ENCODE measurements at places on chromosomes 11 and 22.

DNA sequence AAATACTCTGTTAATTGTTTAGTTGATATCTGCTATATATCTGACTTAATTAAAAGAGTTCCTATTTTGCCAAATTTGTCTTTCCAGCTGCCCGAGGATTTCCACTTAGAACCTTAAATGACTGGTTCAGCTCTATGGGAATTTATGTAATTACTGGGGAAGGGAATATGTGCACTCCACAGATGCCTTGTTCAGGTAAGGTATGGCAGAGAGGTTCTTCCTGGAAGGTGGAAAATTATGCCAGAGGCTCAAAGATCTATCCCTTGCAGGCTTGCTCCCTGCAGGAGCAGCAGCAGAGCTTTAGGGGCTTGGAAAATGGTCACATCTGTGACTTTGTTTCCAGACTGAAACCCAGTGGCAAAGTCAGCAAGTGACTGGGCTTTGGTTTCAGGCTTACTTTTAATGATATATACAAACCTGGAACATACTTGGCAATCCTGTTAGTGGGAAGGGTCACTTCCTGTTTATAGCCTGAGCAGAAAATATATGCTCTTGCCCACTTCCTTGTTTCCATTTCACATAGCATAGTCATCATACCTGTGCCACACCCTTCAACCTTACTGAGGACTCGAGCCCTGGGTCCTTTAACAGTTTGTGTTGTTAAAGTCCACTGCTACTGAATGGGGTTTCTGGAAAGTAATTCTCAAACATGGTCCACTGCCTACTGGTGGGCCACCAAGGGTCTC, 23.7 kb downstream of the WBP2NL start:
- no peak for DNase-seq

DNA sequence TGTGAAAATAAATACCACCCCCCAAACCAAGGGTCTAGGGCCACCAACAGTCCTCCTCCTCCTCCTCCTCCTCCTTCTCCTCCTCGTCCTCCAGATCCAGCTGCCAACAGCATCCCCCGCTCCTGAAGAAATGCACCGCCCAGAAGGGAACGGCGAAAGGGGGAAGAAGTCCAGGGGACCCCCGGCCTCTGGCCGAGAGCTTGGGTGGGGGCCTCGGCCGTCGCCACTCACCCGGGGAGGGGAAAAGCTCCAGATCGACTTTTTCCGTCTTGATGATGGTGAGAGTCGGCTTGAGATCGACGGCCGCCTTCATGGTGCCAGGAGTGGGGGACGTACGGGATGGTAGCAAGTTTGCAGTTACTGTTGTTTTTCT, 65.7 kb downstream of the ETS1 start:
- DNase-seq, result no peak

GRCh38 chr11:107017433-107018218, 650 bp downstream of the GUCY1A2 start:
- DNase-seq, result no peak

DNA sequence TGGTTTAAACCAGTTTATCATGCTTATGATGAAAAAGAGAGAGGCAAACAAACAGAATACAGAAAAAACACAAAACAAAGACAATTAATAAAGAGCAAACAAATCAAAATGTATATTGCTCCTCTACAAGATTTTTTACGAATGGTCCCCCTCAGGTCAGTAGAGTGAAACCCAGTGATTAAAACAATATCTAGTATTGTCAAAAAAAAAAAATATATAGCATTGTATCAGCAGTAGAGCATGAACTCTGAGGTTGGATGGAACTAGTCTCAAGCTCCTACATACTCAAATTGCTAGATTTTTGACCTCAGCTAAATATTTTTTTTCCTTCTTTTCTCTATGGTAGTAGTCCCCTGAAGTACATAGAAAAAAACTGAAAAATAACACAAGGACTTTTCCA, 290.3 kb upstream of the LUZP2 start:
- DNase-seq, result no peak

DNA sequence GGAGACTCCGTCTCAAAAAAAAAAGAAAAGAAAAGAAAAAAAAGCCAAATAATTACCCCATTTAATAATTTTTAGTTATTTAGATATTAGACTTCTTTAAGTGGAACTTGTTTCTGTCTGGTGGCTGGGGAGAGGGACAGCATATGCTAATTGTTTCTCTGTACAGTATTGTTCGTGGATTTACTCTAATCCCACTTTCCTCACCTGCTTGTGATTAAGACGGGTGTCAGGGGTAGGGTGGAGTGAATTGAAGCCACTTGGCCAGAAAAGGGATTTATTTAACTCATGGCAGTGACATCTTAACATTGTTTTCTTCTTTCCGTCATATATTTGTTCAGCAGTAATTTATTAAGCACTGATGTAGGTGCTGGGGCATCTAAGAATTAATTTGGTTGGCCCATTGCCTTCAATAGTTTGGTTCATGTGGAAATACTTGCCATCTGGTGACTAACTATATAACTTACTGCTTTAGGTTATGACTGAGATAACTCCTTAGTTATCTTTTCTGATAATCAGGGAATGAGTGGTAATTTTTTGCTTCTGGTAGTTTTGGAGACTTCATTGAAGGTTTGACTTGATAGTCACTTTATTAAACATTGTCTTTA, 4.6 kb downstream of the TNRC6B start:
- DNase-seq, result no peak

Data from stimulated activated CD4-positive, alpha-beta T cell treated with anti-CD3 and anti-CD28 coated beads, Interleukin-4, amount 100 ng/mL, for 4 hours (primary cell).